ENCODE measurements at places on chromosomes 5 and 9. TPM values are rescaled to one million over a fixed set of nuclear protein-coding genes. Genes with fewer than 3 reads are reported as not detected.

C5orf52 gene
- total RNA-seq: not detected

BAAT gene
- total RNA-seq: 117 TPM

LCNL1 gene
- 0.92 TPM for total RNA-seq

MARCOL gene
- total RNA-seq: not detected

TLX3 gene
- total RNA-seq: not detected

DNA sequence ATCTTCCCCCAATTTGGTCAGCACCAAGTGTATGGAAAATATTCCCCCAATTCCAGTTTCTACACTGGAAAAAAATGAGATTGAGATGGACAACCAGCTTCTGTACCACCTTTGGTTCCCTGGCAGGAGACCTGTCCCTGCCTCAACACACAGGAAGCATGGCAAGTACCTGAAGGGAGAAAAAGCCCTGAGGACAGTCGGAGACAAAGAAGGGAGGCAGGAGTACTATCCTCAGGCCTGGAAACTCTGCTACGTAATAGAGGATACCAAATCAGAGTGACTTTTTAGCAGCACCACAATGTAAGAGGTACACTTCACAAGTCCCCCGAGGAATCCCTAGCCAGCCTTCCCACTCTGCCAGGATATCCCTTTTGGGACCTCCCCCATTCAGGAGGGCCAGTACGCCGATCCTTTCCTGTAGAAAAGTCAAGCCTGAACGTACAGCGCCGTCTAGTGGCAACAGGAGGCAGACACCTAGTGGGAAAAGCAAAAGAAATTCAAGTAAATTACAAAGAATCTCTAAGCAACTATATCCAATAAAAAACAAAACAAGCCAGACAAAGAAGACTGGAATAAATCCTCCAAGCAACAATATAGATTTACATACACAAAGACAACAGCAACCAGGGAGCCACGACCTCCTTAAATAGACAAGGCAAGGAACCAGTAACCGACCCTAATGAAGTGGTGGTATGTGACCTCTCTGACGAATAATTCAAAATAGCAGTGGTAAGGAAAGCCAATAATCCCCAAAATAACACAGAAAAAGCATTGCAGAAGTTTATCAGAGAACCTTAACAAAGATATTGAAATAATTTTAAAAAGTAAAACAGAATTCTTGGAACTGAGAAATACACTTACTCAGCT lies 63.3 kb upstream of the SLCO6A1 start:
- DNase-seq: no peak

- no peak for DNase-seq
Measured at GRCh38 chr5:173752653-173753052, 135.5 kb upstream of the CPEB4 start.

DNA sequence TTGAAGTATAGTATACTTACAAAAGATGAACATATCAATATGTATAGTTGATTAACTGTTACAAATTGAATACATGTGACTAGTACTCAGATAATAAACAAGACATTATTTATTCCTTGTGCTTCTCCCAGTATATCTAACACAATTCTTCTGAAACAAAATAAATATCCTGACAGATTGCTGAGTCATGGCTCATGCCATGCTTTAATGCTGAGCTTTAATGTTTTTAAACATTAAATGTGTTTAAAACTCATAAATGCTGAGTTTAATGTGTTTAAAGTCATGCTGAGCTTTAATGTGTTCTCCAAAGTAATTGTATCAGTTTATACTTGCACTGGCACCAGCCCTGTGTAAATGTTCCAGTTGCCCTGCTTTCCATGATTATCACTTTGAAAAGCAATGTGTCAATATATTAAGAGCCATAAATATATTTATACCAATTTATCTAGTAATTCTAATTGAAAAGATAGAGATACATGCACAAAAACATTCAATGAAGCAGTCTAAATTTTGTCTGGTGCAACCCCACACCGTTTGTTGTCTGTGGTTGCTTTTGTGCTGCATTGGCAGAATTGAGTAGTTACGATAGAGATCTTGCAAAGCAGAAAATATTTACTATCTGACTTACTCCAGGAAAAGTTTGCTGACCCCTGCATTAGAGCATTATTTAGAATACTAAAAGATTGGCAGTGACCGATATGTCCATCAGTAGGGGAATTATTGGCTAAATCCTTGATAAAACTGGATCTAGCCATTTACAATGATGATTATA lies 15.7 kb downstream of the KIAA1958 start:
- DNase-seq: no peak

DNA sequence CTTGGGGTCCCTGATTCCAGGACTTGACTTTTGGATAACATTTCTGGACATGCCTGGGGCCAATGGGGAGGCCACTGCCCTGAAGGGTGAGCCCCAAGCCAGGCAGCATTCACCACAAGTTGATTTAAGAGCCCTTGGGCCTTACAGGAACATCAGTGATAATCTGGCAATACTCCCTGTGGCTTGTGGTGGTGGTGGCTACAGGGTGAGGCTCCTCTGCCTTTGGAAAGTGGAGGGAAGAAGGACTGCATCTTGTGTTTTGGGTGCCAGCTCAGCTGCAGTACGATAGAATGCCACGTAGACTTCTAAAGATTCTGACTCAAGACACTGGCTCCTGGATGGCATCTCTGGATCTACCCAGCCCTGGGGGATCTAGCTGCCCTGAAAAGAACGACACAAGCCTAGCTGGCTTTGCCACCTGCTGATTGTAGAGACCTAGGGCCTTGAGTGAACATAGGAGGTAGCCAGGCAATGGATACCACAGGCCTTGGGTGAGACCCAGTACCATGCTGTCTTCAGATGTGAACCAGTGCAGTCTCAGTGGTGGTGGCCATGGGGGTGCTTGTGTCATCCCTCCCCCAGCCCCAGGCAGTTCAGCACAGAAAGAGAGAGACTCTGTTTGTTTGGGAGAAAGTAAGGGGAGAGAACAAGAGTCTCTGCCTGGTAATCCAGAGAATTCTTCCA lies 79.0 kb upstream of the DAP start:
- no peak for DNase-seq

DNA sequence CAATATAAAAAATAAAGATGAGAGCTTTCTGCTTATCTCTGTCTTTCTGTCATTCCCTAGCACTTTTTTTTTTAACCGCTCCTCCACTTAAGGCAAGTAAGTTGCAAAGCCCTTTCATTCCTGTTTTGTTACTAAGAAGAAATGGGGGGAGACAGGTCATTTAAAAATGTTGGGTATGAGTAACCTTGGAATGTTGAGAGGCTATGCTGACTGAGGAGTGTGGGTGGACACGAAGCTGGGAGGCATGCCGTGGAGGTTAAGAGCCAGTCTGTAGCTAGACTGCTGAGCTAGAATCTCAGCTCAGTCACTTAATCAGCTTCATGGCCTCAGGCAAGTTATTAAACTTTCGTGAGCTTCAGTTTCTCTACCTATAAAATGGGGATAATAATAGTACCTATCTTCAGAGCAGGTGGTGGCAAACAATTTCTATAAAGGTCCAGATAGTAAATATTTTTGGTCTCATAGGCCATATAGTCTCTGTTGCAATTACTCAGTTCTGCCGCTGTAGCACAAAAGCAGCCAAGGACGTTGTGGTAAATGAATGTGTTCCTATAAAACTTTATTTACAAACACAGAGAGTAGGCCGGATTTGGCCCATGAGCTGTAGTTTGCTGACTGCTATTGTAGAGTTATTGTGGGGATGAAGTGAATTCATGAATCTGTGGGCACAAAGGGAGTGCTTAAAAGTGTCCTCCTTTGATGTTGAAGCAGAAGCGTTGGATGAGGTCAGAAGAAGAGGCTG lies 220.0 kb downstream of the GABBR2 start:
- DNase-seq: no peak

DNA sequence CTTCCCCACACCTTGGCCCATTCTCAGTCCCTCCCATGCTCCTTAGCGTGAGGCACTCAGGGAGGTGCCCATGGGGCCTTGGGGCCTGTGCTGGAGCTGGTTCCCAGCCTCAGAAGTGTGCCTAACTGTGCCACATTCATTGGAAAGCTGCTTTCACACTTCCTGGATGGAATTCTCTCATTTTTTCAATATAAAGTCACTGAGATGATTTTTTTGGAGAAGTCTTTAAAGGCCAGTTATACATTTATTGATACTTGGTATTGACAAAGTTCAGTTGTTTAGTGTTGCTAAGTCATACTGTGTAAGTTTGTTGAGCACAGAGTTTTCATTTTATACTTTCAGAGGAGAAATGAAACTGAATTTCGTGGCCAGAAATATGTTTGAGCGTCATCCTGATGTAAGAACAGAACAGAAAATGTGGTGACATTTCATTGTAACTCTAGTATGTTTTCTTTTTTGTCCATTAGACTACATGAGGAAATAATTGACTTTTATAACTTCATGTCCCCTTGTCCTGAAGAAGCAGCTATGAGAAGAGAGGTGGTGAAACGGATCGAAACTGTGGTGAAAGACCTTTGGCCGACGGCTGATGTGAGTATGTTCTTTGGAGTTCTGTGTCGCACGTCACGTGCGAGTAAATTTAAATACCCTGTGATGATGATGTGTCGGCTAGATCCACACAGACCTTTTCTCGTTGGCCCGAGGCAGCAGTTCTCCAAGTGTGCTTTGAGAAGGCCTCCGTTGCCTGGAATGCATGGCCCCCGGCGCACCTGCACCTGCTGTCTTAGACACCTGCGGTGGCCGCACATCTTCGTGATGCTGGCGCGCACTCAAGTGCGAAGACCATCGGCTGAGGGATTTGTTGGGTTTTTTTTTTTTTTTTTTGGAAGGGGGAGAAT lies 24.1 kb downstream of the TENT4A start:
- DNase-seq: no peak

- DNase-seq: peak; percentile 8
Measured at GRCh38 chr9:114008667-114009410, 69.3 kb downstream of the AMBP start.

DNA sequence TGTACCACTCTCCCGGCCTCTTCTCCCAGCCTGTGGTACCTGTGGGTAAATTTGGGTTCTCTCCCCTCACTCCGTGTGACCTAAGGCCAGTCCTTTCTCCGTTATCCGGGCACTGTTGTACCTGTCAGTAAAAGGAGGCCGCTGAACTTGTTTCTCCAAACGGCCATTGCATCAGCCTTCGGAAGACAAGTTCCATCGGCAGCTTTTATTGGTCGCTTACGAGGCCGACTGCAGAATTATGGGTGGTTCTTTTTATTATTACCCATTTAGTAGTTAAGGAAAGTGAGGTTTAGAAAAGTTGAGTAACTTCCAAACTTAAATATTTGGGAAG lies 558 bp downstream of the GRPEL2 start:
- no peak for DNase-seq

- no peak for DNase-seq
Measured at GRCh38 chr9:2276296-2276695, 261.1 kb downstream of the SMARCA2 start.

DNA sequence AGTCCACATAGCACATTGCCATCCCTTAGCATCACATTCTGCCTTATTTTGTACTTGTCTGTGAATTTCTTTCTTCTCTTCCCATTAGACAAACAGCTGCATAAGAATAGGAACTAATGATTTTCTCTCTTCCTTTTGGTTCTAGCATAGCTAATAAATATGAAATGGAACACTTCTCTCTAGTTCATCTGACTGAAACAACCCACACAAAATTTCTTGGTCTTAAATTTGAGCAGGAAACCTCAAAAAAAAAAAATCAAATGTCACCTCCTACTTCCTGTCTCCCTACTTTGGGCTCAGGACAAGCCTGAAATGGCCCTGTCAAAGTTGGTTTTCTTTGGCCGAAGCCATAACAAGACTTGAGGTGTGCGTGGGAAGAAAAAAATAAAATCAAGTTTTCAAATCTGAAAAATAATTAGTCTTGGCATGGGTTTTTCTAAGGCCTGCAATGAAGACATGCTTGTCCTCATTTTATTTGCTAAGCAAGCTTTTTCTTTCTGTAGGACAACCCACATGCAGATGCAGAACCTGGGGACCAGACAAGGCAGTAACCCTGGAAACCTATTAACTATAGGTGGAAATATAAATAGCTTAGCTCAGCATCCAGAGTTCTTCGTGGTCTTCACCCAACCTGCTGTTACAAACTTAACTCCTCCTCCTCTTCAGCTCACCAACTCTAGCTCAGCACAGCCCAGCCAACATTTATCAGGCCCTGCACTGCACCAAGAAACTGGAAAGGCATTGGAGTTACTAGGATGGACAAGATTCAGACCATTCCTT lies 523.5 kb upstream of the KLF4 start:
- DNase-seq: no peak

DNA sequence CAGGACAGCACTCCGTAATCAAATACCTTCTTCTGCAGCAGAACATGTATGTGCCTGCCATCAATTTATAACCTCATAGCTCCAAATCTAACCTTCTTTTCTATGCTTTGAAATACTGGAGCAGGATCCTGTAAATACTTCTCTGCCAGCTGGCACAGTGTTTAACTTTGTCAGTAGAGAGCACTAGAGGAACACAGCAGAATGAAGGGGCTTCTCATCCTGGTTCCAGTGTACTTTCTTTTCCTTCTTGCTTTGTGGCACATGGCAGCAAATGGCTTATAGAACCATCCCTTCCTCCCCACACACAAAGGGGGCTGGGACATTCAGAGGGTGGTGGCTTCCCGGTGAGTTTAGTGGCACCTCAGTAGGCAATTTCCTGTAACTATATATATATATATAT lies 3.8 kb upstream of the FBXW11 start:
- no peak for DNase-seq

- DNase-seq: no peak
Measured at GRCh38 chr9:74645007-74645639, 148.0 kb downstream of the RORB start.

DNA sequence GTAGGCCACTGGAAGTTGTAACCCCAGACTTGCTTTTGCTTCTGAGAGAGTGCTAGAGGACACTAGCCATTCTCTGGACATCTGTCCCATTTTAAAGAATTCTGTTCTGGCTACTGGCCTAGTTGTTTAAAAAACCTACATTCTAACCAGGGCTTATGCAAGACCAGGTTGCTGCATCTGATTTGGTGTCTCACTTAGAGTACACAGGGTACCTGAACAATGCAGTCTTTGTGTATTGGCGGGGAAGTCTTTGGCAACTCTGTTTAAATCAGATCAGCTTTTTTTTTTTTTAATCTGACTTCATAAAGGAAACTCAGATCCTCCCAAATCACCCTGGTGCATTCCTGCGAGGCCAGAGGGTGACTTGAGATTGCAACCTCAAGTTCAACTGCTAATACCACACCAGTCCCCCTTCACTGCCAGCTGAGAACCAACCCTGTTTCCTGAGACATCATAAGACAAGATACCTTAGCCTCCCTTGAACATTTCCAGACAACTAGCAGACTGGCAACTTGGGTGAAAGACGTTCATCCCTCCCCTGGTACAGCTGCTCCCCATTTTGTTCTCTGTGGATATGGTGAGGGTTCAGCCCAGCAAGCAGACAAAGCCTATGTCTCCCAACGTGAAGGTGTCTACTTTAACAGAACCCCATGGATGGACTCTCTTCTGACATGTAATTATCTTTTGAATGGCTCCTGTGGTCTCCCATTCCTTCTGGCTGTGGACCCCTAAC lies 27.0 kb downstream of the SKP1 start:
- DNase-seq: no peak
